MG63 (cell line): ENCODE measurements at places on chromosomes 1 and 21. TPM values are rescaled to one million over a fixed set of nuclear protein-coding genes. Genes with fewer than 3 reads are reported as not detected.
A peak's percentile ranks its signal among the peaks of the same experiment; 100 is the strongest.

GRCh38 chr1:238621405-238621804 is 730.7 kb upstream of the ZP4 start:
- no peak for DNase-seq

MTMR11 gene
- total RNA-seq = 0.35 and 3.0 TPM in 2 replicates

- DNase-seq = no peak
These were observed 18.3 kb downstream of the IFFO2 start for GRCh38 chr1:18938008-18938706.

LENEP gene
- total RNA-seq = not detected in 2 replicates

IRF6 gene
- not detected in 2 replicates for total RNA-seq

DNA sequence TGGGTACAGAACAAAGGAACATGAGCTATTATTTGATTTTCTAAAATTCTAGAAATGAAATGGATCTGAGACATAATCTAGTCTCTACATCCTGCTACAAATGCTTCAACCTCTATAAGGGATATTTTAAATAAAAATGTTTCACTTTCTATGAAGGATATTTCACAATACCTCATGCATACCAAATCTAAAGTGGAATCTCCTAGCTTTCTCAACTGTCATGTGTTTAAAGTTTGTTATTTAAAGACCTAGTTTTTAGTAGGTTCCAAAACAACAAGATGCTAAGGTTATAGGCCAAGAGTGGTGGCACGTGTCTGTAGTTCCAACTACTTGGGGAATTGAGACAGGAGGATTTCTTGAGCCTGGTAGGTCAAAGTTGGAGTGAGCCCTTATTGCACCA is 47.6 kb downstream of the KDM5B start:
- DNase-seq = no peak

GRCh38 chr1:35203295-35203694 is 10.3 kb upstream of the SFPQ start:
- no peak for DNase-seq

USH2A gene
- 0.16 TPM in 1 of 2 replicates, not detected in the other for total RNA-seq

UTS2 gene
- not detected in 2 replicates for total RNA-seq

DNA sequence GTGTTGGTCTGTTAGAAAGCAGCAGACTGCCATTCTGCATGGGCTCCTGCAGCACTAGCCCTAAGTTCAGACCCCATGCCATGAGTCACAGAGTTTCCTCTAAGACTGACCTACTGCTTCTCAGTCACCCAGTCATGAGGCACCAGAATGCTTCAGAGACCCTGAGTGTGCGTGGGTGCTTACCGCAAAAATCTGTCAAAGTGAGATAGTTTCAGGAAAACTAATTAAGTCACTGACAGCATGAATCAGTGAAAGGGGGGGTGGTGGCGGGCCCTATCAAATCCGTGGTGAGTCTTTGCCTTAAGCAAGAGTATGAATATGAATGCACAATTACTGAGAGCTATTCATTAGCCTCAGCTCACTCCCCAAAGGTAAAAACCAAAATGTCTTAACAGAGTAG is 98.1 kb downstream of the KCTD3 start:
- DNase-seq = no peak

GRCh38 chr1:195806060-195806459 is 802.2 kb downstream of the KCNT2 start:
- DNase-seq = no peak

DNA sequence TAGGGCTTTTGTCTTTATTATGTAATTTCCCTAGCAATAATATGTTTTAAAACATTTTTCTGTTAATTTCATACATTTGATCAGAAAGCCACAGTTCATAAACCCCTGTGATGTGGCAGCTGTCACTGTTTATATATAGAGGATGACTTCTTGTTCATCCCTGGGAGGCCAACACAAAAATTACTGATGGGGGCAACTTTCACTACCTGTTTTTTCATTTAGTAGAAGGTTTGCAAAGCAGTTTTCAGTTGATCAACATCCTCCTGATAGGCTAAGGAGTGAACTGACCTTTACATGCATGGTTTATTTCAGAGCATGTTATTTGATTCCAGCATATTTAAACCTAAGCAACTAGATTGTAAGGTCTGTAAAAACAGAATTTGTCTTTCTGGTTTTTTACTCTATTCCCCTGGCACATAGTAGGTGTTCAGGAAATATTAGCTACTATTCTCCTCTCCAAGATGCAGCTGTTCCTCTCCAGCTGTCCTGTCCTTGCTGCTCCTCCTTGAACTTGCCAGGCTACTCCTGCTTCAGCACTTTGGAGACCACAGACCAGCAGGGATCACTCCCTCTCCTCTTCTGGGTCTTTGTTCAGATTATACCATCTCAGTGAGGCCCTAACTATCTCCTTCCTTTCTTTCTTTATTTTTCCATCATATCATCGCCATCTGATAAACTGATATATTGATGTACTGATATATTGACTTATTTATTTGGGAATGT is 54.7 kb downstream of the ROR1 start:
- no peak for DNase-seq

SERPINC1 gene
- total RNA-seq = not detected in 2 replicates

- no peak for DNase-seq
These were observed 44.7 kb downstream of the TNNT2 start for GRCh38 chr1:201332616-201333335.

- peak; percentile 35 for DNase-seq
These were observed 12.2 kb downstream of the RHBDL2 start for GRCh38 chr1:38929476-38929875.

DNA sequence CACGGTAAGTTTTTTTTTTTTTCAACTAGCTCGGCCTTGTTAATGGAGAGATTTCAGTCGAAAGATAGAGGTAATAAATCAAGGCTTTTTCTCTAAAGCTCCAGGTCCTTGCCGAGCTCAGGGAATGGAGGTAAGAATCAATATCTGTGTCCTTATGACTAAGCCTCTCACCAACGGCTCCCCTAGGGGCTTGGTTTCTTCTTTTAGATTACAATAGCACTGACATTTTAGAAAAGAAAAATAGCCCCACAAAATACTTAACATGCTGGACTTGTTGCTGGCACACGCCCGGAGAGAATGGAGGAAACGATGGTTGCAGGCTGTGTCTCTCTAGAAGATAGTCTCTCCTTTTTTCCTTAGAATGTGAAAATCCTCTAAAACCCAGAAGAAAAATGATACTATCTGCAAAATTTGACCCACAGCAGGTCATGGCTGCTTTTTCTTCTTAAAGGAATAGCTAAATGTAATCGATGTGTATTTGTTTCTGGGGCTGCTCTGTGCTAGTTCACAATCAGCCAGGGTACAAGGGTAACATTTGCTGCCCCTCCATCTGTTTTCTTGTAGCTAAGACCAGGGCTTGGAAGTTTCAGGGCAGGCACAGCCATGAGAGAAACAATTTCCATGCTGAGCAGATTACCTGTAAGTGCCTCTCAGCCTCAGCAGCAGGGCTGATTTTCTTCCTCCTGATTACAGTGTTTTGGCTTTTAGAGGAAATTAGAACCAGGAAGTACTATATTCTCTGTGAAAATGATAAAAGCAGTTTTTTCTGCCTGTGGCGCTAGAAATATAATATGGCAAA is 86.2 kb upstream of the GNG12 start:
- DNase-seq = no peak

GRCh38 chr1:186871784-186872183 is 43.0 kb downstream of the PLA2G4A start:
- DNase-seq = no peak
